ENCODE measurements at places on chromosomes 1 and 21.

- DNase-seq: no peak
Observed at GRCh38 chr1:121483961-121484424, 299.2 kb downstream of the SRGAP2C start.

GRCh38 chr1:99560207-99561040 is 85.5 kb upstream of the PALMD start:
- no peak for DNase-seq

DNA sequence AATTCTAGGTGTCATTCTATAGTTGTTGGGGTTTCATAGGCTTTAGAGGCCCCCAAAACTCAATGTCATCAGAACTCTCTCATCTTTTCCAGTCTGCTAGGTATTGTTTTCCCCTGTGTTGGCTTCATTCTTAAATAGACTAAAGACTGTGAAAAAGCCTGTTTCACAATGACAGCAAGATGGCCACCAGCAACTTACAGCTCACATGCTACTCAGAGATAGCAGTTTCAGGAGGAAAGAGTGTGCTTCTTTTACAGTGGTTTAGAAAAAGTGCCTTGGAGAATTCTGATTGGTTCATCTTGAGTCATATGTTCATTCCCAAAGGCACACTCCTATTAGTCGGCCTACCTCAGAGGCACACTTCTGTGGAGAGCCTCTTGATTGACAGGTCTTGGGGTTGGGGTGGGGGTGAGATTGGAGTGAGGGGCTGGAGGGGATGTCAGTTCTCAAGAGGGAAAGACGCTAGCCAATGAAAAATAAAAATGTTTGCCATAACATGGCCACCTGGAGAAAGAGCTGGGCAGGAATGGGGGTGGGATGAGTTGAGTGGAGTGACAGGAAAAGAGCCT is 8.5 kb downstream of the IL23R start:
- DNase-seq: no peak

GRCh38 chr1:87685311-87686135 is 356.8 kb downstream of the LMO4 start:
- DNase-seq: no peak

DNA sequence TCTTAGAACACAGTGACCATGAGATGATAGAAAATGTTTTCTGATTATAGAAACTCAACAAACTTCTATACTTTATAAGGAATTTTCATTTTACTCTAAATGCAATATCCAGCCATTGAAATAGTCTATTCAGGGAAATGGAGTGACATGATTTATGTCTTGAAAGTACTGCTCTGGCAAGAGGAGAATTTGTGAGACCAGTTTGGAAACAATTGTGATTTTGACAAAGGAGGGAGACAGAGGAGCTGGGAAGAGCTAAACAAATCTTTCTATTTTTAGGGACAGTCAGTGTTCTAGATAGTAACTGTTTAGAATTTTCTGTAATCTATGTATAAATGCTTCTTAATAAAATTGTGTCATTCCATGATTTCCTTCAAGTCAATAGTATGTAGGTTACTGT is 252.3 kb downstream of the FMN2 start:
- no peak for DNase-seq

- peak; percentile 13 for DNase-seq
Observed at GRCh38 chr21:15514073-15514946, 215.5 kb upstream of the USP25 start.

- DNase-seq: no peak
Observed at GRCh38 chr1:74824497-74825107, 91.7 kb downstream of the TYW3 start.

GRCh38 chr1:10652626-10653025 is 143.8 kb downstream of the CASZ1 start:
- no peak for DNase-seq

DNA sequence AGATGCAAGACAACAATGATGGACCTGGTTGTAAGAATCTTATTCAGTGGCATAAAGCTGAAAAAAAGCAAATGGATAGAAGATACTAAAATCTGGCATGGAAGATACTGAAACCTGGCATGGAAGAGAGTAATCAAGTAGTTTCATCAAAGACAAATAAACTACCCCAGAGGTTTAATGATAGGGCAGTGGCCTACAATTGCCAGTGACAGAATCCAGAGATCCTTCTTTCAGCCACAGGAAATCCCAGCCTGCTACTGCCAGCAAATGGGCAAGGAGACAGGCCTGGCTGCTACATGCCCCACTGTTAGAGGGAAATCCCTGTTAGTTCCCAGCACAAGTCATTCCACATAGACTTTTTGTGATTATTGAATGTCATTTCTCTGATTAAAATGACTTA is 409.4 kb downstream of the VAV3 start:
- DNase-seq: no peak
